CD4-positive, alpha-beta T cell treated with Interleukin-4 for 1 hour (primary cell): ENCODE measurements at places on chromosomes 3 and 15.
A peak's percentile ranks its signal among the peaks of the same experiment; 100 is the strongest.

GRCh38 chr3:184726497-184726896 lies 14.6 kb upstream of the MAGEF1 start:
- no peak for DNase-seq

- DNase-seq: no peak
Measured at GRCh38 chr3:195467641-195468390, 25.0 kb upstream of the ACAP2 start.

DNA sequence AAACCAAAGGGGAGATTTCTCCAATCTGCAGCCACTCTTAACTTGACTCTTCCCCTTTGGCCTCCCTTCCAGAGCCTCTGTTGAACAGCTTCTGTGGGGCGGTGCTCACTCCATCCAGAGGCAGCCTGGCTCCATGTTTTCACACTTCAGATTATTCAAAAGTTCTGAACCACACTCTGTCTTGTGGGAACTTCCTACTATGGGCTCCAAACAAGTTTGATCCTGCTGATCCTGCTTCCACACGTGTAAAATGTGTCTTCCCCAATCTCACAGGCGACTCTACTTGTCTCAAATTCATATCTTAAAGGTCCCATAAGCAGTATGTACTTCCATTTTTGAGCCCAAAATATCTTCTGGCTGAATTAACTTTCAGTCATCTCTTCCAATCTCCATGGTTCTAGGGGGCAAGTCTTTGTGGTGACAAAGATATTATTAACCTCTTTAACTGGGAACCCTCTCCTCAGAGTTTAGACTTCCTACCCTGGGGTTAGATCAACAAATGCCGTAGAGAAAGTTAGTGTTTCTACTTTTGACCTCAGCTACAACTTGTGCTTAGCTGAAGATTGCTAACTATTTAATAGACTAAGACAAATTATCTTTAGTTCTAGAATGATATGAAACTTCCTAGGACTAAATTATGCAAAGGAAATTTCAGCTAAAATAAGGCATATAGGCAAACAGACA lies 176.3 kb upstream of the BCL6 start:
- no peak for DNase-seq

DNA sequence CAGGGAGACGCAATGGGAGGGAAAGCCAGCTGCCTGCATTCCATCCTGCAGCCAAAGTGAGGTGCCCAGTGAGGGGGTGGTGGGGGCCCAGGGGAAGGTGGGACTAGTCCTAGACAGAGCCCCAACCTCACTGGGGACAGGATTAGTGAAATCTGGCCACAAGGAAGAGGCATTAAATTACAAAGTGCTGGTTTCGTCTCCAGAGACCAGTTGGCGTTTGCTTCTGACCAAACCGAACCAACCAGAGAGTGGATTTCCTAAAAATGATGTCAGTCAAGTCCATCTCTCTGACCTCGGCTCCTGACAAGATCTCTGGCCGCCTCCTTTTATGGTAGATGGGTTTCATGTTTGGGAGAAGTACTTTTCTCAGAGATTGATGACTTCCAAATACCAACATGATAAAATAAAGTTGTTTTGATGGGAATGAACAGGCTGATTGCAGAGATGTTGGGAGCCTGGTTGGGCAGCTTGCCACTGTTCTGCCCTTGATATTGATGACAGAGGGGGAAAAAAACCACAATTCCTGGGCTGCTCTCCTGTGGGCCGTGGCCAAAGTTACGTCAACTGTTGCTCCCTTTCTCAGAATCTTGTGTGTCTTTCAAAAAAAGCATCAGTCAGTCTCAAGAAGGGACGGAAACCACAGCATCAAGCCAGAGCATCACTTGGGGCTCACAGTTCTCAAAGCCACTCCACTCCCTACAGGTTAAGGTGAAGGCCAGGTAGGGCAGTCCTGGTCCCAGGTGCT lies 24.6 kb downstream of the ITGA11 start:
- DNase-seq: no peak

GRCh38 chr3:71629711-71630110 lies 46.2 kb upstream of the FOXP1 start:
- DNase-seq: peak; percentile 8

DNA sequence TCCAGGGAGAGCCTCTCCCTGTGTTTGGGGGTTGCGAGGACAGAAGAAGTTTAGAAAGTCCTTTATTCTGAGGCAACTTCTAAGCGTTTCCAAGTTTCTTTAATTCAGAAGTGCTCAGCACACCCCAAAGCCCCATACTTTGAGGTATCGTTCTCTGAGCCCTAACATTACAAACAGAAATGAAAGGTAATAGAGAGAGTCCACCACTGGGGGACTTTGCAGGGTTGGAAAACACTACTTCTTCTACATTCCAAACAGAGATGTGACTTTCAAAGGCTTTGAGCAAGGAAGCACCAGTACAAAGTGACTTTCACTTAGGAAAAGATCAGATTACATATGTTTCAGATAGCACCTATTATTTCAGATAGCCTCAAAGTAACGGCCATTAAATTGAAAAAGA lies 6.2 kb upstream of the ZNF280D start:
- no peak for DNase-seq

- no peak for DNase-seq
Measured at GRCh38 chr3:145798007-145798406, 363.0 kb downstream of the PLOD2 start.

- DNase-seq: peak; percentile 66
Measured at GRCh38 chr15:72722071-72722696, 36.2 kb downstream of the BBS4 start.

DNA sequence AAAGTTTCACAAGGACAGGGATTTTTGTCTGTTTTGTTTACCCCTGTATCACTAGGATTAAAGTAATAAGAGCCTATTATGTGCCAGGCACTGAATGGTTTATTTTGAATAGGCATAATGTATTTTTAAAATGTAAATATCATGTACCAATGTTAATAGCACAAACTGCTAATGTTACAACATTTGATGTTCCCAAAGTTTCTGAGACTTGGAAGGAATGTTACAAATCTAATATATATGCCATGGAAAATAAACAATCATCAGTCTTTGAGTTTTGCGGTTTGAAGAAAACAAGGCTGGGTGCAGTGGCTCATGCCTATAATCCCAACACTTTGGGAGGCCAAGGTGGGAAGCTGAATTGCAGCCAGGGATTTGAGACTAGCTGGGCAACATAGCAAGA lies 159.4 kb downstream of the CDIN1 start:
- DNase-seq: no peak

DNA sequence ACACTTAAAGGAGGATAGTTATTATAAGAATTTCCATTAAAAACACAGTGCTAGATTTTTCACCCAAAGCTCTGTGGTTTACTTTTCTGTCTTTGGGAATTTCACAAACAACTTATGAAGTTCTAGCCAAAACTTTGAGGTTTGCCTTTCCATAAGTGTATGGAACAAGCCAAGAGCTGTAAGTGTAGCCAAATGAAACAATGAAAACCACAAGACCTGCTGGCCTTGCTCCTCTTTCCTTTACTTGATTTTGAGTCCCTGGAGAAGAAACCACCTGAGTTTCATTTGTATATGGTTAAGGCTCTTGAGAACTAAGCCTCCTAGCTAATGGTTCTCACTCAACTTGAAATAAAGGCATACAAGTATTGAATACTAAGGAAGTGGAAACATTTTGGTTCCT lies 365.3 kb upstream of the EPHA3 start:
- DNase-seq: no peak

GRCh38 chr15:78810362-78811123 lies 721 bp downstream of the ADAMTS7 start:
- DNase-seq: peak; percentile 4

DNA sequence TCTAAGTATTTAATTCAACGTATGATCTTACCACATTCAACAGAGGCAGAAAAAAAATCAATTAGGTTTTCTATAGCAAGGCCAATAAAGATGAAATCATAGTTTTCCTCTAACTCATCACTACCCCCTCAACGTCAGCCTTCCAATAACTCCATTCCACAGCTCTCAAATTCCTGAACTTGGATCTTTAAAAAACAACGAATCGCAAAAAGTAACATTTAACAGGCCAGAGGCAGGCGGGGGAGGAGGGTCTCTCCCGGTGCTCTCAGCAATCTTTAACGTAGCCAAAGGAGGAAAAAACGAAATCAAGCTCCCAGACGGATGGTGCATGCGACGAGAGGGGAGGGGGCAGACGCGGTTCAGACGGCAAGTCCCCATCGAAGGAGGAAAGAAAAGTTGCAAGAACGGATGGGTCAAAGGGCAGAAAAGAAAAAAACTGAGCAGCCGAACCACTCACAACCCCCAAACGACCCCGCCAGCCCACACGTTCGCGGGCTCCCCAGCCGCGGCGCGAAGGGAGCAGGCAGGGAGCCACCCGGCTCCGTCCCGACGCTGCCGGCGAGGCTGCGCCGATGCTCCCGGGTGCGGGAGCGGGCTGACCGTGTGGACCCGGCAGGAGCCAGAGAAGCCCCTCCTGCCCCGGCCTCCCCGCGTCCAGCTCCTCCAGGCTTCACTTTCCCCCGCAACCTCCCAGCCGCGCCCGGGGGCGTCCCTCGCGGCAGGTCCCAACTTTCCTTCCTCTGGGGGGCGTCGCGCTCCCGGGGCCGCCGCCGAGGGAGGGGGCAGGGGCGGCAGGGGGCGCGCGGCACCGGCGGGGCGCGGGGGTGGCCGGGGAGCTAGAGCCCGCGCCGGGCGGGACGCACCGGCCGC lies 703 bp downstream of the PEAK1 start:
- DNase-seq: peak; percentile 24

GRCh38 chr15:72353266-72353665 lies 22.5 kb downstream of the HEXA start:
- no peak for DNase-seq
